ENCODE measurements at places on chromosomes 7 and 10.

DNA sequence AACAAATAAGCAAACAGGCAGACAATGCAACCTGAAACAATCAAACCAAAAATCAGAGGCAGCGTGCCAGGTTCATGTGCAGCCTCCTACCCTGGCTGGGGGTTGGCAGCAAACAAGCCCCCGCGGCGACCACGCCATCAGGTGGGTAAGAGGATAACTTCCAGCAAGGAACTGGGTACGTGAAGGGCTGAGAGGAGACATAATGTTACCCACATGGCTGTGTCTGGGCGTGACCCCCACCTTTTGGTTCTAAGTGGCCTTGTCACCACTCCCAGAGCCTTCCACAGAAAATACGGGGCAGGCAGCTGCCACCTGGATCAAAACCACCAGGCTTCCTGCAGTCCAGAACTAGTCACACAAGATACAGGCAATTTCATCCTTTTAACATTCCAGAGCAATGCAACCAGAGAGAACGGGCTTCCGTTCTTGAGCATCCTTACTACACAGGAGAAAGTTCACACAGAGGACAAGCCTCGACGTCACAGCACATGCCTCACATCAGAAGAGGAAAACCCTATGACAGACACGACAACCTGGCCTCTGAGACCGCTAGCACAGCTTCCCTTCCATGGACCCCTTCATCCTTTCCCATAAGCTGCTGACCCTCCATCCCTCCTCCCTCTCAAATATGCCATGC is 171.0 kb downstream of the GRID1 start:
- DNase-seq: no peak

DNA sequence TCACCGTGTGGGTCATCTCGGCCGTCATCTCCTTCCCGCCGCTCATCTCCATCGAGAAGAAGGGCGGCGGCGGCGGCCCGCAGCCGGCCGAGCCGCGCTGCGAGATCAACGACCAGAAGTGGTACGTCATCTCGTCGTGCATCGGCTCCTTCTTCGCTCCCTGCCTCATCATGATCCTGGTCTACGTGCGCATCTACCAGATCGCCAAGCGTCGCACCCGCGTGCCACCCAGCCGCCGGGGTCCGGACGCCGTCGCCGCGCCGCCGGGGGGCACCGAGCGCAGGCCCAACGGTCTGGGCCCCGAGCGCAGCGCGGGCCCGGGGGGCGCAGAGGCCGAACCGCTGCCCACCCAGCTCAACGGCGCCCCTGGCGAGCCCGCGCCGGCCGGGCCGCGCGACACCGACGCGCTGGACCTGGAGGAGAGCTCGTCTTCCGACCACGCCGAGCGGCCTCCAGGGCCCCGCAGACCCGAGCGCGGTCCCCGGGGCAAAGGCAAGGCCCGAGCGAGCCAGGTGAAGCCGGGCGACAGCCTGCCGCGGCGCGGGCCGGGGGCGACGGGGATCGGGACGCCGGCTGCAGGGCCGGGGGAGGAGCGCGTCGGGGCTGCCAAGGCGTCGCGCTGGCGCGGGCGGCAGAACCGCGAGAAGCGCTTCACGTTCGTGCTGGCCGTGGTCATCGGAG is 1.8 kb downstream of the ADRA2A start:
- DNase-seq: no peak

- no peak for DNase-seq
Measured at GRCh38 chr10:14326581-14326980, 4.1 kb downstream of the FRMD4A start.

GRCh38 chr7:116782177-116782711 is 80.1 kb upstream of the CAPZA2 start:
- DNase-seq: no peak

DNA sequence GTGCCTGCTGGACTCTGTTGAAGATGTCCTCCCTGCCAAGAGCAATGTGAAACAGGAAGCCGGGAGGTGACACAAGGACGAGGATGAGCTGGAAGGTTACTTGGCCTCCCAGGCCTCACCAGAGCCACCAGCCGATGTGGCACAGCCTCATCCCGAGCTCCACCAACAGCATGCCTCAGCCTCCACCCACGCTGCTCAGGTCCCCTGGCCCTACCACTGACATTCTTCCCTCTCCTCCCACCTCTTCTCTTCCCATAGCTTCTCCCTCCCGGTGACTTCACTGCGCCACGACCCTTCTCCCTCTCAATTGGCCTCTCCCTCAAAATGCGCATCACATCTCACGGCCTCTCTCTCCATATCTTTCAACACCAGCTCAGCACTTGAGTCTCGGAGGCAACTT is 249.9 kb downstream of the SKAP2 start:
- DNase-seq: no peak

GRCh38 chr10:14609178-14609577 is 165.5 kb downstream of the FAM107B start:
- no peak for DNase-seq

GRCh38 chr10:111338035-111338434 is 261.2 kb downstream of the ADRA2A start:
- no peak for DNase-seq

DNA sequence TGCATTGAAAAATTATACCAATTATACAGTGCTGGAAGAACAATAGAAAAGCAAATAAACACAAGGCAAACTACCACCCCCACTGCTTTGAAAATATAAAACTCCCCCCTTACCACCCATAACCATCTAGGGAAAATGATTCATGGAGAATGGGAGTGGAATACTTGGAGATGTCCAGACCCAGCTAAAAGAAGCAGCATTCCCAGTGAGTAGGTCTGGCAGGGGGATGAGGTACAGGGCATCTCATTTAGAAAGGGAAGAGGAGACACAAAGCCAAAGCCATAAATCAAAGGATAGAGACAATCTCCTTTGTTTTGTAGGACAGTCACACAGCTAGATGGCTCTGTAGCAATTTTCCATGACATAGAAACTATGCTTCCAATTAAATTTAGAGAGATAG is 36.0 kb upstream of the DGKI start:
- no peak for DNase-seq

DNA sequence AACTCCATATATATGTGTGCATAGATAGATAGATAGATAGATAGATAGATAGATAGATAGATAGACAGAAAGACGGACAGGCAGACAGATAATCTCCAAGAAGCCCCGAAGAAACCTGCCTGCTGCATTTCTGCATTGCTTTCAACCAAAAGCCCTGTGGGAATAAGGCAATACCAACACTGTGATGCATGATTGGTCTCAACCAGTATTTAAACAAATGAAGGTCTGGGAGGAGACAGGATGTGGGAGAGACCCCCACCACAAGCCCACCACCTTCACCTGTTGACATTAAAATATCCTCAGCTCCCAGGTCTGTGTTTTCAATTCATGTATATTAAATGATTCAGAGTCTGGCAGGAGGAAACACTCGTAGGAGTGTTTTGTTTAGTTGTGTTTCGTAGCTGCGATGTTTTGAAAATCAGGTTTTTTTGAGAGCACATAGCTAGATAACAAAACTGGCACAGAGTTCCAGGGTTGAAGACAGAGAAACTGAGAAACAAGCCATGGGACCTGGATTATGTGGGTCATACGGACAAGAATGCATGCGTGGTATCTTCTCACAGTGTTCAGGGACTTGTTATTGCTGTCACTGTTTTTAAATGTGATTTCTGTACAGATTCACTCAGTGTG is 200.7 kb upstream of the AHR start:
- no peak for DNase-seq

- DNase-seq: no peak
Measured at GRCh38 chr7:93551063-93551895, 23.2 kb downstream of the CALCR start.

DNA sequence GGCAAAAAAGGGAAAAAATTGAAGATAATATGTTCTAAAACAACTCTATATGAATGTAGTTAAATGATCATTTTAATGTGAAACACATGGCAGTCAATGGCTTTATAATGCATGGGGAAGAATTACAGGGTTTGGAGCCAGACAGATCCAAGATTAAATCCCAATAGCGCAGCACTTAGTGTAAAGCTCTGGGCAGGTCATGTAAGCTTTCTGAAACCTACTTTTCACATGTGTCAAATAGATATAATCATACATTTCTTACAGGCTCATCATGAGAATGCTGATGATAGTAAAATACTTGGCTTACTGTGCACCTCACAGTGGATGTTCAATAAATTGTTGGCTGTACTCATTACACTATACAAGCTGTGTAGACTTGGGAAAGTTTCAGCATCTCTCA is 48.0 kb upstream of the ZNF365 start:
- DNase-seq: no peak

DNA sequence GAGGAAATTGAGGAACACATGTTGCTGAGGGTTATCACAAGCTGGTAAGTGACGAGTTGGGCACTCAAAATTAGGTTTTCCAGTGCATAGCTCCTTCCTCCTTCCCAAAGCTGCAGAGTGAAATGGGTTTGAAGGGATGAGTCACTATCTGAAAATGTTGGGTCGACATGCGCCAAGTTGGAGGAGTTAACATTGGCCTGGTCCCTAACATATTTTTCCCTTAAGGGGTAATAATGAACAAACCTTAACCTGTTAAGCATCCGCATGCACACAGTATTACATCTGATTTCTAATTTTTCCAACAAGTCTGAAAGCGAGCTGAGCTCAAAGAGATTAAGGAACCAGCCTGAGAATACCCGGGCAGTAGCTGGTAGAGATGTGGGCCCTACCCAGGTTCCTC is 20.7 kb upstream of the TECTB start:
- no peak for DNase-seq

- DNase-seq: no peak
Measured at GRCh38 chr10:31000867-31001266, 30.8 kb downstream of the ZNF438 start.

DNA sequence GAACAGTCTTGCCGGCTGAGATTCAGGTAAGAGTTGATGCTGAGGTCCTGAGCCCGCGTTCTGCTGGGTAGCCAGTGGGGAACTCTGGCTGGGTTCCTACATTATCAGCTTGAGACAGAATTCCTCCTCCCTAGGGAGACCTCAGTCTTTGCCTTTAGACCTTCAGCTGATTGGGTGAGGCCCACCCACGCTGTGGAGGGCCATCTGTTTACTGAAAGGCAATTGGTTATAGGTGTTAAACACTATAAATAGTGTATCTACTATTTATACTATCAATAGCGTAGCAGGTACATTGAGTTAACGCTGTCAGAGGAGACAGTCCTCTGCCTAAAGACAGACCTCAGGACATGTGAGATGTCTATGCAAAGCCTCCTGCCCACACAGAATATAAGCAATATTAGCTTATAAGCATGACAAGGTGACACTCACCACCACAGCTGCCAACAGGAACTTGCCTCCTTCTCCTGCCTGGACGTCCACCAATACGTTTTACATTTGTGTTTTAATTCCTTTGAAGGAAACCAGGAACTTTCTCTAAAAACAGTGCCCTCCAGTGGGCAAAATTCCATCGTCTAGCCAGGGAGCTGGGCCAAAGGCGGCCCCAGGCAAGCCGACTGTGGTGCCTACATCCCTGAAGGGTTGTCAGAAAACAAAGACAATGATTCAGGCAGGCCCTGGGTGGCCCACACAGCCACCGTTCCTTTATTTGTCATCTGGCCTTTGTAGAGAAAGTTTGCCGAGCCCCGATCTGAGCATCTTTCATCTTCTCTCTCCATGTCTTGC is 58.8 kb downstream of the INSIG1 start:
- DNase-seq: no peak

- no peak for DNase-seq
Measured at GRCh38 chr7:101846800-101847538, 29.5 kb downstream of the CUX1 start.

GRCh38 chr7:130201796-130202195 is 3.4 kb downstream of the TMEM209 start:
- DNase-seq: no peak

GRCh38 chr7:78953090-78953489 is 500.4 kb downstream of the MAGI2 start:
- DNase-seq: no peak

DNA sequence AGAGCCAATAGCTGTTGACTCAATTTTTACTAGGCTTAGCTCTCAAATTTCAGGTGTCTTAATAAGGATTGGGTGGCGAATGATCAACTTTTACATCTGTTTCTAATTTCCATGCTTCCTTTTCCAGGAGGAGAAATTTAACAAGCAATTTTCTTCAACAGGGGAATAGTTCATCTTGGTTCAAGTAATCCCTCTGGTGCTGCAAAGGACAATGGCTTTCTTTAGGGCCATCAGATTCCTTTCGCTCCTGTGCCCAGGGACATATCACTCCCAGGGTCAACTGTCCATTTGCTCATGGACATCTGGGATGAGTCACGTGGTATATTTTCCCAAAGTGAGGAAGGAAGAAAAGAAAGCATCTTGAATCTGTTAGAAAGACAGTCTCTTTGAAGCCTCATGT is 313.3 kb downstream of the FRMD4A start:
- no peak for DNase-seq

DNA sequence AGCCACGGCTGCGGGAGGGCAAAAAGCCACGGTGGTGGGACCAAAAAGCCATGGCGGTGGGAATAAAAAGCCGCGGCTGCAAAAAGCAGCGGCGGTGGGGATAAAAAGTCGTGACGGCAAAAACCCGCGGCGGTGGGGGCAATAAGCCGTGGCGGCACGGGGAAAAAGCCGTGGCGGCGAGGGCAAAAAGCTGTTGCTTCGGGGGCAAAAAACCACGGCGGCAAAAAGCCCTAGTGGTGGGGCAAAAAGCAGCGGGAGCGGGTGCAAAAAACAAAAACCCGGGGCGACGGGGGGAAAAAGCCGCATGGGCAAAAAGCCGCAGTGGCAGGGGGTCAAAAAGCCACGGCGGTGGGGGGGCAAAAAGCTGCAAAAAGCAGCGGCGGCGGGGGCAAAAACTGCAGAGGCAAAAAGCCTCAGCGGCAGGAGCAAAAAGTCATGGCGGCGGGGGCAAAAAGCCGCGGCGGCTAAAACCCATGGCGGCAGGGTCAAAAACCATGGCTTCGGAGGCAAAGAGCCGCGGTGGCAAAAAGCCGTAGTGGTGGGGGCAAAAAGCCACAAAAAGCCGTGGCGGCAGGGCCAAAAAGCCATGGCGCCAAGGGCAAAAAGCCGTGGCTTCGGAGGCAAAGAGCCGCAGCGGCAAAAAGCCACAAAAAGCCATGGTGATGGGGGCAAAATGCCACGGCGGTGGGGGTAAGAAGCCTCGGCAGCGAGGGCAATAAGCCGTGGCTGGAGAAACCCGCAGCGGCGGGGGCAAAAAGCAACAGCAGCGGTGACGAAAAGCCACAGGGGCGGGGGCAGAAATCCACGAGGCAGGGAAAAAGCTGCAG is 525.8 kb downstream of the ZNF33B start:
- DNase-seq: no peak

DNA sequence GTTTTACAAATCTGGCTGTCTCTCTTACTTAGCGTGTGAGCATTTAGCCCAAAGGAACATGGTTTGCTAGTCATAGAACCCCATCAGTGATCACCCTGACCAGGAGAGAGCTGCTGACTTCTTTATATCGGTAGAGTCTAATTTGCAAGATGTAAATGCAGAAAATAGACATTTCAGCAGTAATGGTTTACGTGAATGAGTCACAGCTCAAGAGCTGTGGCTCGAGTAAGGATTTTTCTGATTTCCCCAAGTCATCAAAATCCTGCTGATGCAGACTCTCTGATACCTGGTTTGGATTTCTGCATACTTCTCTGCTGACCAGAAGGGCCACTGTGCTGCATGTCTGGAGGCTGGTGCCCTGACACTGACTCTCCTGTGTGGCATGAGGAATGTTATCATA is 25.7 kb downstream of the NUB1 start:
- no peak for DNase-seq

All from activated CD8-positive, alpha-beta memory T cell treated with anti-CD3 and anti-CD28 coated beads for 48 hours (primary cell).